ENCODE measurements at places on chromosomes 11 and 22. TPM values are rescaled to one million over a fixed set of nuclear protein-coding genes. Genes with fewer than 3 reads are reported as not detected.

GRCh38 chr11:22711071-22711770, 44.8 kb downstream of the GAS2 start:
- H3K4me1 ChIP-seq, result no peaks in the 10 kb centered on the region
- no peak overlapping the region for H3K4me3 ChIP-seq
- no peak for DNase-seq
- no peaks in the 10 kb centered on the region for H3K36me3 ChIP-seq
- no peak overlapping the region for H3K27ac ChIP-seq

DNA sequence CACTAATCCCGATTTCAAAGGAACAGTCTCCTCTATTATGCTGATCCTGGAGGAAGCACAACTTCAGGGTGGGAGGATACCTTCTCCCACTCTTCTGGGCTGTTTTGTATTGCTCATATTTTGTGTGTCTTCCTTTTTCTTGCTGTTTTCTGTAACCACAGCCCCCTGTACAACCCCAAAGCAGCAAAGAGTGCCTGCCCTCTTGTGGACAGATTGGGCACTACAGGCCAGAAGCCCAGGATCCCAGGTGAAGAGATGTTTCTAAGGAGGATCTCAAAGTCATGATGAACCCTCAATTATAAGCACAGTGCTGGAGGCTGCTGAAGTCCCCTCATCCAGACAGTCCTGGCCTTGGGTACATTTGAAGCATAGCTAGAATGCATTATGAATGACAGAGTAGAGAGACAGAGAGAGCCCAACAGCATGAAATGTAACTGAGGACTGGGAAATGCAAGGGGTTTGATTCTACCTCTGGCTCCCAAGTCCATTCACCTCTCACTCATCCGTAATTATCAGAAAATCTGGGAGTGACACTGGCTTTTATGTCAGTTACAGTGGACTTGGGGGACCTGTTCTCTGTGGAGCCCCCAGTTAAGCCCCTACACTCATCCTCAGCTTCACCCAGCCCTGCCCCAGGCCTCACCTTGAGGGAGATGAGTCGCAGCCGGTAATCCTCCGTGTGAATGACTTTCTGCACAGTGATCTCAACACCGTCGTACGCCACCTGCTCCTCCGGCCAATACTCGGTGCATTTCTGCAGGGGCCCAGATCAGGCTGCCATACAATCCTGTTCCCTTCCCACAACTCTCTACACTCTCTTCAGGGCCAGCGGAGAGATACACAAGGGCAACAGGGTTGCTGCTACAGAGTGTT, 6.2 kb upstream of the IGSF22 start:
- no peaks in the 10 kb centered on the region for H3K4me1 ChIP-seq
- DNase-seq, result no peak
- H3K27ac ChIP-seq, result no peak overlapping the region
- no peaks in the 10 kb centered on the region for H3K36me3 ChIP-seq

DNA sequence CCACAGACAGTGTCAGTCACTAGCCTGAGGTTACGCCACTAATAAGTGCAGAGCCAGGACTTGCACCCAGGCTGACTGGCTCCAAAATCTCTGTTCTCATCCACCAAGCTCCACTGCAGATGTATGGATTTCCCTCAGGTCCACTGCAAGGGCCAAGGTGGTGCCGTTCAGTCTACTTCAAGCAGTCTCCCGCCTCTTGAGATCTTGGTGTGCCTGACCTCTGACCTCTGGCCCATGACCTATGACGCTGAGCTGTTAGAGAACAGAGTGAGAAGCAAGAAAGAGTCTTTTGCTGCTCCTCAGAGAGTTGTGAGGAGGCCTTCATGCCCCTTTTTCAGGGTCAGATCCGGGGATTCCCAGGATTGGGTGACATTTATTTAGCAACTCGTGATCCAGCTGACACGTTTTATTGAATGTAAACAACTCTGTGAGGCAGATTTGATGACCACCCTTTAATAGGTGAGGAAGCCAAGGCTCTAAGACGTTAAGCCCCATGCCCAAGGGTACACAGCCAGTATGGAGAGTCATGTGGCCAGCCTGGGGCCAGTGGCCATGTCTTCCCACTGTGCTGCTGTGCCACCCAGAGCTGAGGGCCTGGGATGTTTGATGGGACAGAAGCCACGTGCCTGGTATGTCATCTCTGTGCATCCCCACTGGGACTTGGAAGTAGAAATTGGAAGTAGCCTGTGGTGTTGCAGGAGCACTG, 25.2 kb downstream of the DCPS start:
- no peaks in the 10 kb centered on the region for H3K27me3 ChIP-seq
- peaks cover 13% of the 10 kb centered on the region for H3K4me1 ChIP-seq
- no peak for DNase-seq
- H3K27ac ChIP-seq, result no peak overlapping the region

The SAA2 gene
- total RNA-seq, result 10.3 TPM

DNA sequence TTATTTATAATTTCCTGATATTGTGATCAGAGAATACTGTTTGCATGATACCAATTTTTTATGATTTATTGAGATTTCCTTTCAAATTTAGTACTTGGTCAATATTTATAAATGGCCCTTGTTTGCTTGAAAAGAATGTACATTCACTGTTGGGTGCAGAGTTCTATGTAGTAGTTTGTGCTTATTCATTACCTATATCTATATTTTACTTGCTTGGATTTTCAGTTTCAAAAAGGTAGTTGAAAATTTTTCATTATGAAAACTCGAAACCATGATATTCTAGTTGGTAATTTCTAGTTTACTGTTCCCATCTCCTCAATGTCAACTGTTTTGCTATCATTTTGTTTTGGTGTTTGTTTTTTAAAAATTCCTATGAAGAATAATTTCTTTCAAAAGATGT, 155.7 kb downstream of the AASDHPPT start:
- no peak overlapping the region for H3K4me3 ChIP-seq
- DNase-seq, result no peak
- H3K36me3 ChIP-seq, result no peaks in the 10 kb centered on the region

- DNase-seq, result no peak
- peaks cover 15% of the 10 kb centered on the region for H3K36me3 ChIP-seq
- H3K27ac ChIP-seq, result no peak overlapping the region
These were observed 19.6 kb downstream of the RTN4RL2 start for GRCh38 chr11:57479911-57480310.

The PTPRCAP gene
- 3.7 TPM for total RNA-seq

DNA sequence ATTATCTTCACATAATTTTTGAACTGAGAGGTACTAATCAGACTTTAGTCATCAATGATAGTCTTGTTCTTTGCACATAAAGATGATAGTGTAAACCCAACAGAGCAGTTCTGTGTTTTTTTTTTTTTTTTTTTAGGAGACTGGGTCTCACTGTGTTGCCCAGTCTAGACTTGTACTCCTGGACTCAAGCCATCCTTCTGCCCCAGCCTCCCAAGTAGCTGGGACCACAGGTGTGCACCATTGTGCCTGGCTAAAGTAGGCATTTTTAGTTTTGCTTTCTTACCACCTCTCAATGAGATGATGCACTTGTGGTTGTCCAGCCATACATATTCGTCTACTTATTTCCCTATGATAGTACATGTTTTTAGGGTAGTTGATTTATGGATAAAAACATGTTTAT, 50.6 kb downstream of the MTMR3 start:
- no peaks in the 10 kb centered on the region for H3K27me3 ChIP-seq
- H3K36me3 ChIP-seq, result no peaks in the 10 kb centered on the region
- no peak overlapping the region for H3K27ac ChIP-seq
- H3K4me3 ChIP-seq, result no peak overlapping the region

DNA sequence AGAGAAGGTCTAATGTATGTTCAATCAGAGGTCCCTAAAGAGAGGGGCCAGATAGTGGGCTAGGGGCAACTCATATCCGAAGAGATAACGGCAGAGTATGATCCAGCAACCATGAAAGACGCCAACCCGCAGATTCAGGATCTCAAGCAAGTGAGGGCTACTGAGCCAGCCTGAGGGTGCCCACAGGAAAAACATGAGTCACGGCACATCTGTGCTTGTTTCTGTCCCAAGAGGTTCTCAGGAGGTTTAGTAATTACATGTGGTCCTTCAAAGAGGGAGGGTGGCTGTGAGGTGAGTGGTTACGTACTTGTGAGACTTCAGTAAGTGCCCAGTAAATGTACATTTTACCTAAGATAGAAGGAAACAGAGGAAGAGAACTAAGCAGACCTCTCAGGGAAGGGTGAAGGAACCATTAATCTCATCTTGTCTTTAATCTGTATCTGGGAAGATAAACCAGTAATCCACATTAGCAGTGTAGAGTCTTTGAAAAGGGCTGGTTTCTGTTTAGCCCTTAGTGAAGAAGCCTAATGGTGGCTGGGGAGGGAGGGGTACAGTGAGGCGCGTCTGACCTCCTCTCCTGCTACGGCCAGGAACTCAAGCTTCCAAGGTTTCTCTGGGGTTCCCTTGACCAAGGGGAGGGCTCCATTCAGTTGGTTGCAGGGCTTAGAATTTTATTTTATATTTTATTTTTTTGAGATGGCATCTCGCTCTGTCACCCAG, 10.2 kb downstream of the SIRT3 start:
- no peaks in the 10 kb centered on the region for H3K4me1 ChIP-seq
- H3K4me3 ChIP-seq, result no peak overlapping the region
- DNase-seq, result peak; percentile 5
- H3K27ac ChIP-seq, result no peak overlapping the region
- no peaks in the 10 kb centered on the region for H3K27me3 ChIP-seq
- peaks cover 31% of the 10 kb centered on the region for H3K36me3 ChIP-seq

The CLDN5 gene
- total RNA-seq, result 129 TPM

The NAALAD2 gene
- 1.8 TPM for total RNA-seq

The OR52E1 gene
- not detected for total RNA-seq

The MIAT gene
- 1.4 TPM for total RNA-seq

The TCN2 gene
- 24.9 TPM for total RNA-seq

- H3K4me1 ChIP-seq, result no peaks in the 10 kb centered on the region
- H3K27ac ChIP-seq, result no peak overlapping the region
- no peak for DNase-seq
- no peaks in the 10 kb centered on the region for H3K36me3 ChIP-seq
- no peaks in the 10 kb centered on the region for H3K27me3 ChIP-seq
These were observed 11.9 kb upstream of the ZNF280A start for GRCh38 chr22:22531770-22532546.

DNA sequence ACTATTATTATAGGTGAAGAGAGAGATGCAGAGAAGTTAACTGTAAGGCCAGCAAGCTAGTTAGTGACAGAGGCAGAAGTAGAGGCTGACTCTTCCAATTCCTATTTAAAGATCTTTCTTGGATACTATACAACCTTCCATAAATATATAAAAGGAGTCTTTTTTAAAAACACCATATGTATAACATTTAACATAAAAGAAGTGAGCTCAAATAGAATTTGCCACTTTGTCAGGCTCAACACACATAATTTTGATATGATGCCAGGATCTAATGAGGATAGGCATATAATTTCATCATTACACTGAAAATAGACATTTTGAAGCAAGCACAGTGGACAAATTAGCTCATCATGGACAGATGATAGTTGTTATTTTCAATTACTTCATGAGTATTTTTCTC, 64.1 kb upstream of the MPPED2 start:
- H3K27ac ChIP-seq, result no peak overlapping the region
- H3K36me3 ChIP-seq, result no peaks in the 10 kb centered on the region
- no peaks in the 10 kb centered on the region for H3K27me3 ChIP-seq
- no peak overlapping the region for H3K4me3 ChIP-seq
- H3K4me1 ChIP-seq, result no peaks in the 10 kb centered on the region

DNA sequence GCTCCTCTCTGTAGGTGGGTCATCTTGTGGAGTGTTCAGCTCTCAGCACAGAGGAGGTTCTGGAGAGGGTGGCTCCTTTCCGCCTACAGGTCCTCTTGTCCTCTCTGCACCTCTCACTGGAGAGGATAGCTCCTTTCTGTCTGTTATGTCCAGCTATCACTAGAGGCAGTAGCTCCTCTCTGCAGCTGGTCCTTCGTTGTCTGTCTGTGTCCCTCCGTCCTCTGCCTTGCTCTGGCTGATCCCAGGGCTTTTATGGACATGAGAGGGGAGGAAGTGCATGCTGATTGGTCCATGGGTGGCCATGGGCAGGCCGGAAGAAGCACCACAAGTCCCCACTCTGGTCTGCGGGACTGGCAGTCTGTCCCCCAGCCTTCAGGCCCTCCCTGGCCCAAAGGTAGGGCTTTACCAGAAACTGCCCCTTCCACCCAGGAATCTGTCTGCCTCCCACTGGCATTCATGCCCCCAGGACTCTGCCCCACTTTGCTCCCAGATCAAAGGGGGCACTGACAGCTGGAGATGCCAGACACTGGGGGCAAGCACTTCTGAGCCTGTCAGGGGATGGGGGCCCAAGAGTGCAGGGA, 38.6 kb upstream of the CALCB start:
- no peak overlapping the region for H3K4me3 ChIP-seq
- H3K4me1 ChIP-seq, result no peaks in the 10 kb centered on the region
- no peak for DNase-seq
- no peak overlapping the region for H3K27ac ChIP-seq

DNA sequence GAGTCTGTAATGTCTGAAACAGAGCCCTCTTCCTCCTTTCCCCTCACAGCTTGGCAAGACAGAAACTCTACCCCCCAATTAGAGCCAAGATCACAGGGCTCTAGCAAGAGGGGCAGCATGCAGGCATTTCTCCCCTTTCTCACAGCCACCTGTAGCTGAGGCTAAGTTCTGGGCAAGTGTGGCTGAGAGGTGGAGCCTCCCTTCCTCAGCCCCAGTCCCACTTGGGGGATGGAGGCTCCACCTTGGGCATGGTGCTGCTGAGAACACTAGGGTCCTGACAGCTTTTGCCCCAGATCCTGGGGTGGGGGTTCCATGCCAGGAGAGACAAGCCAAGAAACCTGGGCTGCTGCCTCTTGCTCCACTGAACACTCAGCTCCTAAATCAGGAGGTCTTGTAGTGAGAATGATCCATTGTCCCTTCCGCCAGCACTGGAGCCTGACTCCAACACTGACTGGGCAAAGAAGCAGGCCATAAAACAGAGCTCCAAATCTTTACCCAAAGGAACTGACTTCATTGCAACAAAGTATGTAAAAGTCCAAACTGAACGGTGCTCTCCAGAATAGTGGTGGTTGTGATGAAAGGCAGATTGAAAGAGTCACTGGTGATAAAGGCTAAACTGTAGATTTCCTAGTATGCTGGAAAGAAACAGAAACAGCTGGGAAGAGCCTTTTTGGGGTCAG, 25.6 kb downstream of the NARS2 start:
- no peak overlapping the region for H3K4me3 ChIP-seq
- H3K36me3 ChIP-seq, result no peaks in the 10 kb centered on the region
- H3K27ac ChIP-seq, result no peak overlapping the region
- no peaks in the 10 kb centered on the region for H3K4me1 ChIP-seq

DNA sequence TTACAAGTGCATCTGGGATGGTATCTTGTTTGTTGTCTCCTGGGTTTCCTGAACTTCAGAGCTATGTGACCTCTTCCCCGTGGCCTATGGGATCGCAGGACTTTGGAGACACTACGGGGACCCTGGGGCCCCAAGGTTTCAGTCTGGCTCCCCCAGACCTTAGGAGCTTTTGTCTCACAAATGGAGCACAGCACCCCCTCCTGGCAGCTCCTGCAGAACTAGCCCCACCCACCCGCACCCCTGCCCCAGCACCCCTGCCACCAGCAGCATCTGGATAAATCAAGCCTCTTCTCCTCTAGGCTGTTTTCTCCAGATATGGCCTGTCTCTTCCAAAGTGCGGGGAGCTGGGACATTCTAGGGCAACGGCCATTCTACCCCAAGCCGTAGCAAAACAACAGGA, 10.4 kb downstream of the RCOR2 start:
- no peak overlapping the region for H3K27ac ChIP-seq
- H3K4me3 ChIP-seq, result no peak overlapping the region
- H3K27me3 ChIP-seq, result no peaks in the 10 kb centered on the region
- H3K36me3 ChIP-seq, result peaks cover 72% of the 10 kb centered on the region
- DNase-seq, result no peak
- peaks cover 27% of the 10 kb centered on the region for H3K4me1 ChIP-seq

- peak; percentile 81 for DNase-seq
- H3K27ac ChIP-seq, result peak overlapping the region; percentile 40
- H3K36me3 ChIP-seq, result no peaks in the 10 kb centered on the region
- no peaks in the 10 kb centered on the region for H3K27me3 ChIP-seq
These were observed 513.1 kb downstream of the MIAT start for GRCh38 chr22:27170491-27170890.

All from sigmoid colon (tissue), 7 donors.